Activated CD4-positive, alpha-beta T cell treated with anti-CD3 and anti-CD28 coated beads, Interleukin-2, amount 10 ng/mL, durations not matched to agents 24 days and 14 days (primary cell): ENCODE measurements at places on chromosomes 16 and 17. TPM values are rescaled to one million over a fixed set of nuclear protein-coding genes. Genes with fewer than 3 reads are reported as not detected.

DNA sequence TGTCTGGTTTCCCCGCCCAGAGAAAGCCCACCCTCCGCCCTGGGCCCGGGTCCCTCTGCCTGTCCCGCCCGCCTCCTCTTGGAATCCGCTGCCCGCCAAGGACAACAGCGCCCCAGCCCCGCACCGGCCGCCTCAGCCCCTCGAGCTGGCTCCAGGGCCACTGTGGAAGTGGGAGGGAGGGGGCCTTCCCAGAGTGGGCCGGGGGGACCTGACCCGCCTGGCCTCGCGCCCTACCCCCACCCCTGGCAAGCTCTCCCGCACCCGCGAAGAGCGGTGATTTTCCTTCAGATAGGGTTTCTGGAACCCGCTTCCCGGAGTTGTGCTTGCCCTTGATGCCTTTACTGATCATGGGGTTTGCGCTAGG lies 2.3 kb upstream of the CBX8 start:
- H3K27me3 ChIP-seq: peaks cover 35% of the 10 kb centered on the region
- peak overlapping the region; percentile 42 for H3K27ac ChIP-seq
- H3K4me3 ChIP-seq: peak overlapping the region; percentile 62

- peak overlapping the region; percentile 72 for H3K4me3 ChIP-seq
- no peak for DNase-seq
- no peaks in the 10 kb centered on the region for H3K27me3 ChIP-seq
These were observed 639 bp upstream of the TRIM65 start for GRCh38 chr17:75897160-75898019.

DNA sequence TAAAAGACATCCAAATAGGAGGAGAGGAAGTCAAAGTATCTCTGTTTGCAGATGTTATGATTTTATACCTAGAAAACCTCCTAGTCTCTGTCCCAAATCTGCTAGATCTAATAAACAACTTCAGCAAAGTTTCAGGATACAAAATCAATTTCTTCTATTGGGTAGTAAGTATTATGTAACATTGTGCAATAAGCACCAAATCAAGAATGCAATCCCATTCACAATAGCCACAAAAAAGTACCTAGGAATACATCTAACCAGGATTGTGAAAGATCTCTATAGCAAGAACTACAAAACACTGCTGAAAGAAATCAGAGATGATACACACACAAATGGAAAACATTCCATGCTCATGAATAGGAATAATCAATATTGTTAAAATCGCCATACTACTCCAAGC lies 13.0 kb downstream of the NLRP1 start:
- peaks cover 93% of the 10 kb centered on the region for H3K36me3 ChIP-seq
- H3K27me3 ChIP-seq: no peaks in the 10 kb centered on the region
- no peak for DNase-seq
- peaks cover 13% of the 10 kb centered on the region for H3K4me1 ChIP-seq
- H3K27ac ChIP-seq: no peak overlapping the region

- H3K4me1 ChIP-seq: no peaks in the 10 kb centered on the region
- no peak overlapping the region for H3K4me3 ChIP-seq
- H3K27me3 ChIP-seq: peaks cover 19% of the 10 kb centered on the region
- no peaks in the 10 kb centered on the region for H3K36me3 ChIP-seq
- no peak for DNase-seq
- no peak overlapping the region for H3K27ac ChIP-seq
These were observed 8.5 kb downstream of the G6PC1 start for GRCh38 chr17:42908872-42909700.

GRCh38 chr17:40122999-40123810 lies 1.4 kb downstream of the MSL1 start:
- no peaks in the 10 kb centered on the region for H3K27me3 ChIP-seq
- DNase-seq: peak; percentile 91
- H3K4me1 ChIP-seq: peaks cover 36% of the 10 kb centered on the region
- H3K36me3 ChIP-seq: peaks cover 35% of the 10 kb centered on the region

DNA sequence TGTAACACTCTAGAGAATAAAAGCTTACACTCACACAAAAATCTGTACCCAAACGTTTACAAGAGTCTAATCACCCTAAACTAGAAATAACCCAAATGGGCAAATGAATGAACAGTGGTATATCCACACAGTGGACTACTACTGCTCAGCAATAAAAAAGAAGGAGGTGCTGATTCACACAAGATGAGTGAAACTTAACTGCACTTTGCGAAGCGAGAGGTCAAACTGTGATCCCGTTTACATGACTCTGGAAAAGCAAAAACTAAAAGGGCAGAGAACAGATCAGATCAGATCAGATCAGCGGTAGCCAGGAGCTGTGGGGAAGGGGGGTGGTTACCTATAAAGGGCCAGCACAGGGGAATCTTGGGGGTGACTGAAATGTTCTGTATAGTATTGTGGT lies 113.4 kb downstream of the TRIM37 start:
- DNase-seq: no peak
- no peak overlapping the region for H3K27ac ChIP-seq
- peaks cover 26% of the 10 kb centered on the region for H3K36me3 ChIP-seq
- no peaks in the 10 kb centered on the region for H3K27me3 ChIP-seq

DNA sequence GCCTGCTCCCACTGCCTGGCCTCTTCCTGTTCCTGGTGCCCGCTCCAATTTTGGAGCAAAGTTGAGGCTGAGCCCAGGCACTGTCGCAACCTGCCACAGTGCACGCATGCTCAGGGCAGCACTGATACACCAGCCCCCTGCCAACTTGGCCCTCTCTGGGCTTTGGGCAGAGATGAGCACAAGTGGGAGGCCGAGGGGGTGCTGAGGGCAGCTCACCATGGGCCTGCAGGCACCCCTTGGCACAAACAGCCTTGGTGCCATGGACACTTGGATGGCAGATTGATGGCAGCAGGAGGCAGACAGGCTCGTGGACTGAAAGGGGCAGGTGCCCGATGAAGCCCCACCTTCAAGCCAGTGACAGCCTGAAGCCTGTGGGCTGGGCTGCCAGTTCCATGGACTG lies 42.9 kb downstream of the PIGL start:
- H3K27me3 ChIP-seq: no peaks in the 10 kb centered on the region
- peaks cover 10% of the 10 kb centered on the region for H3K4me1 ChIP-seq
- no peak for DNase-seq
- no peak overlapping the region for H3K4me3 ChIP-seq
- H3K27ac ChIP-seq: no peak overlapping the region

DNA sequence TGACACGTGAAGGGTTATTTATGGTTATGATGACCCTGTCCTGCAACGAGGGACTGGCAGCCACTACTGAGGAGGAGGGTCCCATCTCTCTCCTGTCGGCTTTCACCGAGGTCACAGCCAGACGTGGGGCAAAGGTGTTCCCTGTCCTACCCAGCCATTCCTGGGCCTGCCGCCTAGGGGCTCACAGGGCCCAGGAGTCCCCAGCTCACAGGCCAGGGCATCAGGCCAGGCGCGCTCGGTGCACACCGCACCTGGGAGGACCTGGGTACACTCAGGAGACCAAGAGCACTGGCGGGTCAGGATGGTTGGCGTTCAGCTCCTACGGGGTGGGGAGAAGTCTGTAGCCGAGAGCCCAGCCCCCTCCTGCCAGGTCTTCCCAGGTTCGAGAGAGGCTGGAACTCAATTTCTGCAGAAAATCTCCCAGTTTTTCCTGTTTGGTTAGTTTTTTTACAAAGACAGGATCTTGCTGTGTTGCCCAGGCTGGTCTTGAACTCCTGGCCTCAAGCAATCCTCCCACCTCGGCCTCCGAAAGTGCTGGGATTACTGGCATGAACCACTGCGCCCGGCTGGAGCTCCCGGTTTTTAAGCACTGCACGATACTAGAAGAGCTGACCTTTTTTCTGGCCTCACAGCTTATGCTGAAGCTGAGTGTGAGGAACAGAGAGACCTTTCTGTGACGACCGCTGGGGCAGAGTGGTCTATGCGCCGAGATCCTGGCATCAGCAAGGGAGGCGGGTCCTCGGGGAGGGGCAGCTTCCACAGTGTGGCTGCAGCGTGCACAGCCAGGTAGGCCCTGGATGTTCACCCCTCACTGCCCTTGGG lies 7.7 kb downstream of the CYBC1 start:
- no peak for DNase-seq
- H3K4me3 ChIP-seq: no peak overlapping the region
- no peaks in the 10 kb centered on the region for H3K27me3 ChIP-seq
- peaks cover 3% of the 10 kb centered on the region for H3K4me1 ChIP-seq
- no peak overlapping the region for H3K27ac ChIP-seq

DNA sequence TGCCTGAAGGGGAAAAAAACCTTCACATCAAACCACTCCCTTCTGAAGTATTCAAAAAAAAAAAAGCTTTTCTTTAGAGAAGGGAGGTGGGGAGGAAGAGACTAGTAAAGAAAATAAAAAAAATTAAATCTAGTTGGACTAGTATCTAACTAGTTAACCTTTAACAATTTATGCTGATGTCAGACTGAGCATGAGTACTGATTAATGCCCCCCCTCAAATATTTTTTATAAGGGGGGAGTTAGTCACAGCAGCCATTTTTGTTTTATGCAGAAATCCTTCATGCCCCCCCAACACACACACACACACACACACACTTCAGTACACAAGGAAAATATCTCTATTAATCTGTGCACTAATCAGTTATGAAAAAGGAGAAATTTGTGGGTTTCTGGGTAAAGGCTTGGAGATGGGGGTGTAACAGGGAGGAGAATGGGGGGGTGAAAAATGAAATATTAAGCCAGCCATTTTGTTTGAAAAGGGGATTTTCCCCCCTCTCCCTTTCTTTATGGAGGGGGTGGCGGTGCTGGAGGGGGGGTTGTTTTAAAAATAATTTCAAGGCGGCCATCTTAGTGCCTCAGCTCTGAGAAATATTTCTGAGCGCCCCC lies 4.7 kb upstream of the CHD3 start:
- peaks cover 2% of the 10 kb centered on the region for H3K4me1 ChIP-seq
- peak overlapping the region; percentile 73 for H3K4me3 ChIP-seq
- H3K27me3 ChIP-seq: no peaks in the 10 kb centered on the region
- peaks cover 5% of the 10 kb centered on the region for H3K36me3 ChIP-seq
- peak; percentile 73 for DNase-seq

- H3K4me3 ChIP-seq: no peak overlapping the region
- H3K4me1 ChIP-seq: peaks cover 8% of the 10 kb centered on the region
- H3K36me3 ChIP-seq: peaks cover 21% of the 10 kb centered on the region
- no peak overlapping the region for H3K27ac ChIP-seq
- no peaks in the 10 kb centered on the region for H3K27me3 ChIP-seq
These were observed 22.3 kb upstream of the CDC6 start for GRCh38 chr17:40265337-40265736.

GRCh38 chr17:73042809-73043685 lies 49.4 kb downstream of the SLC39A11 start:
- DNase-seq: no peak
- peaks cover 3% of the 10 kb centered on the region for H3K36me3 ChIP-seq
- H3K4me1 ChIP-seq: no peaks in the 10 kb centered on the region
- H3K27ac ChIP-seq: no peak overlapping the region

DNA sequence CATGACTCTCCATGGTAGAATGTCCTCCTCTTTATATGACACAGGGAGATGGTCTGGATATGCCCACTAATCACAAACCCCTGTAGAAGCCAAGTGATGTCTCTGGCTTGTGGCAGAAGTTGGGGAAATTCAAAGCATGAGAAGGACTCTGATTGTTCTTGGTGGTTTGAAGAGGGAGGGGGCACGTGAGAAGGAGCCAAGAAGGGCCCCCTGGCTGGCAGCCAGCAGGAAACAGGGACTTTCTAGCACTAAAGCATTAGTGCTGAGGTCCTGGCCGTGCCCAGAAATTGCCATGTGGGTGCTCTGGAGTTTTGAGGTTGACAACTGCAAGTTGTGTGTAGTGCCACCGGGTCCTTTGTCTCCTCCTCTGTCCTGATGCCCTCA lies 199.9 kb downstream of the LGALS9B start:
- H3K27me3 ChIP-seq: no peaks in the 10 kb centered on the region
- no peak overlapping the region for H3K27ac ChIP-seq
- DNase-seq: no peak
- peaks cover 2% of the 10 kb centered on the region for H3K36me3 ChIP-seq
- no peak overlapping the region for H3K4me3 ChIP-seq

- H3K4me1 ChIP-seq: peaks cover 33% of the 10 kb centered on the region
- DNase-seq: no peak
- H3K27ac ChIP-seq: no peak overlapping the region
- no peaks in the 10 kb centered on the region for H3K27me3 ChIP-seq
- H3K4me3 ChIP-seq: no peak overlapping the region
These were observed 50.0 kb downstream of the PLD6 start for GRCh38 chr17:17156107-17156506.

GRCh38 chr16:84024854-84025253 lies 17.7 kb downstream of the SLC38A8 start:
- no peak for DNase-seq
- no peak overlapping the region for H3K27ac ChIP-seq

- peaks cover 7% of the 10 kb centered on the region for H3K36me3 ChIP-seq
- H3K27me3 ChIP-seq: no peaks in the 10 kb centered on the region
- H3K27ac ChIP-seq: no peak overlapping the region
- no peak overlapping the region for H3K4me3 ChIP-seq
These were observed 26.1 kb downstream of the SLC5A10 start for GRCh38 chr17:18978050-18978449.

DNA sequence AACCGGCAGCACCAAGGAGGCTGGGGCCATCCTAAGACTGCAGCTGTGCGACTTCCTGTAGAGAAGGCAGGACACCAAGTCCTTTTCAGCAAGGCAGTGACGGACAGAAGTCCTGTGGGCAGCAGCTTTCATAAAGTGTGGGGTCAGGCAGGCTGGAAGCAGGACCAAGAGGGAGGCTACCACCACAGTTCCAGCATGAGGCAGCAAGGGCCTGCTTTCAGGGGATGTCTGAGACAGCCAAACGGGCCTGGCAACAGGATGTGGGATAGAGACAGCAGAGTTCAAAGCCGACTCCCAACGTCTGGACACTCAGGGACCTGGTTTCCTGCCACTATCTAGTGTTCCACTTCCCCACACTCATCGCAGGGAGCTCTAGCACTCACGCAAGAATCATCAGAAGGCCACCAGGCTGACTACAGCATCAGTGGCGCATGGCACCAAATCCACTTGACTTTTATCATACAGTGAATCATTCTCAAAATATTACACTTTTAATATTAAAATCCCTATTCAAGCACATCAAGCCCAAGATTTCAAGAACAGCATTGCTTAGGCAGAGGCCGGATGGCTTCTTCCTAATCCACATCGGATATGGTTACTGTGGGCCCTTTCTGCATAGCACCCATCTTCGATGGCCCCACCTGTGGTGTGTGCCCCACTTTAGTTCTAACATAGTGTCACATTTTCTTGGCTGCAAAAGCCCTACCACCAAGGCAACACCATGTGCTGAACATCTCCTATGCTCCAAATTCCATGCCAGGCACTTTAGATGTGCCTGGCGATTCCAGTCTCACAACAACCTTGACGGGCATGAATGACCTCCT lies 5.2 kb downstream of the USP7 start:
- no peaks in the 10 kb centered on the region for H3K27me3 ChIP-seq
- peaks cover 10% of the 10 kb centered on the region for H3K36me3 ChIP-seq
- peak overlapping the region; percentile 88 for H3K27ac ChIP-seq
- DNase-seq: peak; percentile 77
- H3K4me3 ChIP-seq: peak overlapping the region; percentile 94

Gene ENPP7
- 0.09 TPM in 1 of 2 replicates, not detected in the other for total RNA-seq

Gene SLFN12
- 5.0 and 7.8 TPM in 2 replicates for total RNA-seq

Gene PSMD12
- 92.3 and 93.6 TPM in 2 replicates for total RNA-seq

Gene FBXO39
- 0.26 and 0.36 TPM in 2 replicates for total RNA-seq

Gene CRHR1
- total RNA-seq: not detected in 2 replicates

Gene TBC1D3H
- total RNA-seq: not detected in 2 replicates

Gene HASPIN
- total RNA-seq: 25.1 and 25.3 TPM in 2 replicates
